ENCODE measurements at places on chromosomes 2 and 18. TPM values are rescaled to one million over a fixed set of nuclear protein-coding genes. Genes with fewer than 3 reads are reported as not detected.

GRCh38 chr18:23230686-23231085, 95.4 kb downstream of the CABLES1 start:
- DNase-seq = no peak

DNA sequence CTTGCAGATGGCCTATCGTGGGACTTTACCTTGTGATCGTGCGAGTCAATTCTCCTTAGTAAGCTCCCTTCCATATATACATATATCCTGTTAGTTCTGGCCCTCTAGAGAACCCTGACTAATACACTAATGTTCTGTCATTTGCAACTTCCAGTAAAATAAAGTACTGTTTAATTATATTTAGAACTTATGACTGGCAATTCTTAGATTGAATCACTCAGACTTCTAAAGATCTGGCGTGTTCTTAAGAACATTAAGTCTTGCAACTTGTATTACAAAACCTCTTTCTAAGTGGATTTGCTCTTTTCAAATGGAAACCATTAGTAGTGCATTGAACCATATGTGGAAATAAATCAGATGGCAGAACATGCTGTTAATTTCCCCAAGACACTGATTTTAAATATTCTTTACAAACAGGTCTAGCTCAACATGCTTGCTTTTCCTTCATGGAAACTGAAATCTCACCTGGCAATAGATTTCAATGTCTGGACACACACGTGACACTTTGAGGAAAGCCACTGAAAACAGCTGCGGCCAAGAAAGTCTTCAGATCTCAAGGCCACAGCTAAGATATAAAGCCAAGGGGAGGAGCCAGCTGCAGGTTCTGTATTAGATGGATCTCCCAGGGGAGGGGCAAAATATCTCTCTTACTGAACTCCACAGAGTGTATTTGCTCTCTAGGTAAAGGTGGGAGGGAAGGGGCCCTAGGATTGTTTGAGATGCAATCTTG, 50.6 kb downstream of the PMAIP1 start:
- no peak for DNase-seq

DNA sequence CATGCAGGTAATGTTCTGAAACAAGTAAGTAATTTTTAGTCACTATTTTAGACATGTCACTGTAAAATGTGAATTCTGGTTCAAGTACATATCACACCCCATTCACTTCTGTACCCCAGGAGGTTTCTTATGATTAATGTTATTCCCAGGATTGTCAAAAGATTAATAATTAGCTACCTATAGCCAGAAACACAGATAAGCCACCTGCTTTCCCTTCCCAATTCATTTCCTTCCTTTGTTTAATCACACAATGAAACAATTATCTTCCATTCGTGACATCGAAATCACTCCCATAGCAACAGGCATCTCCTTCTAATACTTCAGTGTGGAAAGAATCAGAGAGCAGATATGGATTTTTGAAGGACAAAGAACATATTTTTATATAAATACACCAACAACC, 1650.3 kb upstream of the CELF4 start:
- no peak for DNase-seq

Gene DSC2
- total RNA-seq = 29.8 TPM

Gene ZNF804A
- total RNA-seq = not detected

GRCh38 chr2:3504741-3505140, 14.6 kb downstream of the ADI1 start:
- no peak for DNase-seq

- DNase-seq = no peak
Measured at GRCh38 chr18:63564021-63564420, 21.9 kb downstream of the SERPINB12 start.

- DNase-seq = no peak
Measured at GRCh38 chr2:241461693-241462677, 46.4 kb downstream of the STK25 start.

GRCh38 chr2:67625690-67626475, 228.8 kb downstream of the ETAA1 start:
- DNase-seq = no peak

DNA sequence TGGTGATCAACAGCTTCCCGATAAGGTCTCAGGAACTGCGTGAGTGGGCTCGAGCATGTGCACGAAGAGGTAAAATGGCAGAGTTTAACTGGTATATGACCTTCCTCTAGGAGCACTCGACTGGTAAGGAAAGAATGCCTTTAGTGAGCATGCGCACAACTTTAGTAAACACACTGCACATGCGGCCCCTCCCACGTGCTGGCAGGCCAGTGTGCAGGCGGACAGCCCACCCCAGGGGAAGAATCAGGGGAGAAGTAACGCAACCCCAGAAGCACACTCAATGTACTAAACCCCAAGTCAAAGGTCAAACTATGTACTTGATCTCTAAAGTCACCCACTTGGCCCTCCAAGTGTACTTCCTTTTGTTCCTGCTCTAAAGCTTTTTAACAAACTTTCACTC, 28.7 kb upstream of the SLC25A52 start:
- DNase-seq = no peak

DNA sequence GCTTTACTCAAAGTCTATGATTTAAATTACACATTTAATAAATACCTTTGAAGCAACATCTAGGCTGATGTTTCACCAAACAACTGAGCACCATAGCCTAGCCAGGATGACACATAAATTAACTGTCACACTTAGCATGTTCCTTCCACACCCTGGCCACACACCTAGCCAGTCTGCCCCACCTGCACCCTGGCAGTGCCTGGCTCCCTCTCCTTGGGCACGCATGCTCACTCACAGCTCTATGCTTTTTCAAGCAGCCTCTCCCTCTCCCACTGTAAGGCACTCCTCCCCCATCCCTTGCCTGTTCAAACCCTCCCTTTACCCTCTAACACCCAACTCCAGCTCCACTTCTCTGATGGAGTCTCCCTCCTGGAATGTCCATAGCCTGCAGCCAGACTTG, 357.6 kb upstream of the KLHL29 start:
- no peak for DNase-seq

- no peak for DNase-seq
Measured at GRCh38 chr2:187395276-187396015, 52.6 kb downstream of the CALCRL start.

DNA sequence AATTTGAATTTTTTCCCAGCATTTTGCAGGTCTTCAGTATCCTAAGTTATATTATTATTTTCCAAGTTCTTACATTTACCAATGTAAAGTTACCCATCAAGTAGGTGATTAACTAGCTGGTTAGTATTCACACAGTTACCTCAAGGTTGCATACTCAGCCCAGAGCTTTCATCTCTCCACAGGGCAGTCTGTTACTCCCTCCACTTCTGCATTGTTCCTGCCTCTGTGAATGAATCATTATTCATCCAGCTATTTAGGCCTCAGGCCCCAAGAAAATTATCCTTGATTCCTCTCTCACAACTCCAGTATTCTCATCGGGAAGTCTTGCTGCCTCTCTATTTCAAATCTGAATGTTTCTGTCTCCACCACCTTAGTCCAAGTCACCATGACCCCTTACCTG, 92.2 kb downstream of the SMC6 start:
- DNase-seq = no peak

Gene TMEM237
- 33.9 TPM for total RNA-seq

GRCh38 chr2:99028558-99028957, 92.5 kb upstream of the CRACDL start:
- DNase-seq = no peak

DNA sequence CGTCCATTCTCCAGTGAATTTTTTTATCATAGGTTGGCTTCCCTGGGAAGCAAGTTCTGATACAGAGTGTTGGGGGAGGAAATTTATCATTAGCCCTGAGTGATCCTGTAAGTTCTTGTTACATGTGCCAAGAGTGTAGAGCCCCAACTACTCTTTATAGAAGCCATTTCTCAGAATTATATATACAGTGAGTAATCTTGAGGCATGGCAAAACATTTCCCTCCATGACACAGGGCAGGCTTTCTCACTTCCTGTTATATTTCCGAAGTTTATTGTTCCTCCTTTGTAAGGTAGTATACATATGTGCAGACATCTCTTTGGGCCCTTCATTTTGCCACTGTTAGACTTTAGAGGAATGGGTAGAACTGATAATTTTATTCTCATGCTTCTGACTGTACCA, 484.7 kb upstream of the NRXN1 start:
- no peak for DNase-seq

DNA sequence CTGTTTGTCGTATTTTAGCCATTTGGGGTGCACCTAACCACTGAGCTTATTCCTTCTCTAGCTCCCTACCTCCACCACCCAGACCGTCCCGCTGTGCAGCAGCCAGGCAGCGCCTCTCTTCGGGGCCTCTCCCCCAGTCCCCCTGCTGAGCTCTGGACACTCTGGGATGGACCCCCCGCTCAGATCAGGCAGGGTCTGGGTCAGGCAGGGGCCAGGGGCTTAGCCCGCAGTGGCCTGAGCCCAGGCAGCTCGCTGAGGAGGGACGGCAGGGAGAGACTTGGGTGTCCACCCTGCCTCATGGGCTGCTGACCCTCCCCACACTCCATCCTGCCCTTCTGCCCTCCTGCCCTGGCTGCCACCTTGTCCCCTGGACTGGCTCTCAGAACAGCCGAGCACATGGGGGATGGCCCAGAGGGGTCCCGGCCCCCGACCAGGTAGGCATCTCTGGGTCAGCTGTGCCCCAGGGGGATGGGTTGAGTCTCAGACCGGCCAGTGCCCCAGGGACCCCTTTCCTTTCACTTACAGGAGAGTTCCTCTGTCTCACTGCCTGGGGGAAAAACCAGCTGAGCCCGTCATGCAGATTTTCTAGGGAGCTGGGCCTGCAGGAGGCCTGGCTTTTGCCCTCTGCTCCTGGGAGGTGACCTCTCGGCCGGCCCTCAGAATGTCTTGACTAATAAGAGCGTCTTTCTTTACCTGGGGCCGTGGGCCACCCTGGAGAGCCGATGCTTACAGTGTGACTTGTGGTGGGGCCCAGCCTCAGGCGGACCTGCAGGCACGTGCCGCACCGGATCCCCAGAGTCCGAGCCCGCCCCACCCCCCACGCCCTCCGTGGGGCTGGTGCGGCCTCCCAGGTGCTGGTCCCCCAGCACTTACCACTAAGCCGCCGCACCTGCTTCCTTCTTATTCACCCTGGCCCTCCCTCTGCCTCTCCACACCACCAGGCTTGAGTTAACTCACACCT, 22.8 kb upstream of the PXDN start:
- no peak for DNase-seq

- DNase-seq = no peak
Measured at GRCh38 chr18:49062832-49063226, 112.1 kb upstream of the SMAD7 start.

Gene UGT1A4
- not detected for total RNA-seq

GRCh38 chr2:26067980-26068507, 34.2 kb downstream of the RAB10 start:
- DNase-seq = no peak

Gene POMC
- 4.4 TPM for total RNA-seq

GRCh38 chr2:85398426-85399182, 11.6 kb downstream of the CAPG start:
- DNase-seq = no peak

GRCh38 chr18:55113800-55114199, 154.5 kb upstream of the CCDC68 start:
- DNase-seq = no peak

- DNase-seq = no peak
Measured at GRCh38 chr18:12944709-12945108, 3.1 kb upstream of the SEH1L start.

Gene OBSL1
- 221 TPM for total RNA-seq

DNA sequence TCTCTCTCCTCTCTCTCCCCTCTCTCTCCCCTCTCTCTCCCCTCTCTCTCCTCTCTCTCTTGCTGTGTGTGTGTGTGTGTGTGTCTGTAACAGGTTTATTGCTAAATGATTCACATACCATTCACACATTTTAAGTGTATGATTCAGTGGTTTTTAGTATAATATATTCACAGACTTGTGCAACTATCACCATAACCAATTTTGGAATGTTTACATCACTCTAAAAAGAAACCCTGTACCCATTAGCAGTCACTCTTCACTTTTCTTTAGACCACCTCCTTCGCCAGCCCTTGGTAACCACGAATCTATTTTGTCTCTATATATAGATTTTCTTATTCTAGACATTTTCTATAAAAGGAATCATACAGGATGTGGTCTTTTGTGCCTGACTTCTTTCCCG, 11.4 kb downstream of the THNSL2 start:
- no peak for DNase-seq

DNA sequence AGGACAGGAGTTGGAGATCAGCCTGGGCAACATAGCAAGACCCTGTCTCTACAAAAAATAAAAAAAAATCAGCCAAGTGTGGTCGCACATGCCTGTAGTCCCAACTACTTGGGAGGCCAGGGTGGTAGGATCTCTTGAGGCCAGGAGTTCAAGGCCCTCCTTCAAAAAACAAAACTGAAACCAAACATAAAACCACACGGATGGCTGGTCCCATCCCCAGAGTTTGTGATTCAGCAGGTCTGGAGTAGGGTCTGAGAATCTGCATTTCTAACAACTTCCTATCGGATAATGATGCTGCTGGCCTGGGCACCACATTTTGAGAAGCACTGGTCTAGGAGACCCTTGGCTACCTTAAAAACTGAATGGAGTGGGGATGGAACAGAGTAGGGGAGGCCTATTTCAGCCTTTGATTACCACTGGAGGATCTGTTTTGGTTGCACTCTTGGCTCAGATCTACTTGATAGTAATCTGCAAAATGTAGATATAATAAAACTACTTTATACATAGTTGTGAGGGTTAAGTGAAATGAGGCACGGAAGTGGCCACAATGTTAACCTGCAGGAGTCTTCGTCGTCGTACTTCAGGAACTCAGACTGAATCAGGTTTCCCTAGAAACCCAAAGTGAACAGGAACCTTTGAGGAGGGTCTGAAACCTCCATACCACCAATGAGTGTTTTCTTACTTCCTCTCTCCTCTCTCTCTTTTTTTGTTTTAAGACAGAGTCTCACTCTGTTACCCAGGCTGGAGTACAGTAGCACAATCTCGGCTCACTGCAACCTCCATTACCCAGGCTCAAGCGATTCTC, 25.5 kb upstream of the NFE2L2 start:
- DNase-seq = no peak

GRCh38 chr2:60926741-60927552, 45.6 kb downstream of the REL start:
- DNase-seq = no peak

DNA sequence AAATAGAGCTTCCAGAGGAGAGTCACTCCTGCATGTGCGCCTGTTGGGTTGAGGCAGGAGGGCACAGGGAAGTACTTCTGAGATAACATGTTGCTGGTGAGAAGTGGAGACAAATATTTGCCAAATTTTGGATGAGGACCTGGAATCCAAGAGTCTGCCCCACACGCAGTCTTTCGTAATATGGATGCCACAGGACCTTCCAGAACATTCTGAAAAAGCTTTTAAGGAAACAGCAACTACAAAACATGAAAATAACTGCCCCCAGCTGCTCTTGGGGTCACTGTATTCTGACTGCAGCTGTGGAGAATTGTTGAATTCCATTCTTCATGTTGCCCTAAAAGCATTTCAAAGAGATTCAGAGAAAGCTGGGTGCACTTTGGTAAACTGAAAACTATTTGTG, 227.5 kb downstream of the C1D start:
- DNase-seq = no peak

GRCh38 chr2:220001751-220002150, 374.3 kb downstream of the SLC4A3 start:
- no peak for DNase-seq

Gene B4GALT6
- total RNA-seq = 56.6 TPM

GRCh38 chr2:113173542-113174375, at the start of gene PSD4:
Gene PSD4 (plus strand): TSS chr2:113173971. CDS start chr2:113182457, 8,486 bp downstream.
- DNase-seq = no peak

All from WTC11 (cell line).